ENCODE measurements at places on chromosomes 13 and 19. TPM values are rescaled to one million over a fixed set of nuclear protein-coding genes. Genes with fewer than 3 reads are reported as not detected.

Gene TPTE2
- not detected for total RNA-seq

Gene CDC42EP5
- total RNA-seq, result not detected

Gene ZNF700
- 26.4 TPM for total RNA-seq

Gene FLT3LG
- total RNA-seq, result 64.8 TPM

Gene DAPK3
- 66.4 TPM for total RNA-seq

- no peaks in the 10 kb centered on the region for H3K36me3 ChIP-seq
- no peak overlapping the region for H3K4me3 ChIP-seq
- no peaks in the 10 kb centered on the region for H3K27me3 ChIP-seq
- no peak overlapping the region for H3K27ac ChIP-seq
- no peak for DNase-seq
These were observed 5.7 kb downstream of the OPA3 start for GRCh38 chr19:45578861-45579260.

- H3K27ac ChIP-seq, result no peak overlapping the region
- no peak overlapping the region for H3K4me3 ChIP-seq
These were observed 1.7 kb downstream of the KLK4 start for GRCh38 chr19:50909240-50910070.

GRCh38 chr19:11444059-11444458 lies 8.6 kb downstream of the PRKCSH start:
- no peak for DNase-seq
- H3K4me1 ChIP-seq, result no peaks in the 10 kb centered on the region
- no peak overlapping the region for H3K4me3 ChIP-seq
- no peak overlapping the region for H3K27ac ChIP-seq

GRCh38 chr13:113819341-113819730 lies 44.5 kb downstream of the GAS6 start:
- no peaks in the 10 kb centered on the region for H3K36me3 ChIP-seq
- peaks cover 4% of the 10 kb centered on the region for H3K27me3 ChIP-seq
- no peak for DNase-seq
- no peak overlapping the region for H3K27ac ChIP-seq

DNA sequence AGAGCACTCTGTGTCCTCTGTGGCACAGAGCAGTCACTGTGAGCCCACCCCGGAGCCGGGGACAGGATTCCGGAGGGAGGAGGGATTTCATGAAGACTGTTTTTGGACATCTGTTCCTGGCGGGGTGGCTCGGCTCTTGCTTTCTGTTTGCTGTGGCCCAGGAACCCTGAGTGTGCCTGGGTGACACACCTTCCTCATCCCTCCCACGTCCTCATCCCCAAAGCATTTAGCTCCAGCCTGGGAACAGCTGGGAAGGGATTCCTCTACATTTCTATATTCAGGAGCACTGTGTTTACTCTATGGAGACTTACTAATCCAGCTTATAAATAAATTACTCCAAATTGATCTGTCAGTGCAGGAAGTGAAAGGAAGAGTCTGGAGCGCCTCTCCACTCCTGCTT lies 97.8 kb upstream of the UBL3 start:
- H3K4me1 ChIP-seq, result no peaks in the 10 kb centered on the region
- H3K36me3 ChIP-seq, result no peaks in the 10 kb centered on the region
- DNase-seq, result no peak
- no peak overlapping the region for H3K4me3 ChIP-seq
- no peaks in the 10 kb centered on the region for H3K27me3 ChIP-seq
- H3K27ac ChIP-seq, result no peak overlapping the region

GRCh38 chr13:99956473-99957349 lies 14.9 kb downstream of the ZIC5 start:
- H3K4me3 ChIP-seq, result no peak overlapping the region
- DNase-seq, result peak; percentile 28
- H3K27me3 ChIP-seq, result peaks cover 63% of the 10 kb centered on the region
- H3K27ac ChIP-seq, result no peak overlapping the region
- no peaks in the 10 kb centered on the region for H3K36me3 ChIP-seq

DNA sequence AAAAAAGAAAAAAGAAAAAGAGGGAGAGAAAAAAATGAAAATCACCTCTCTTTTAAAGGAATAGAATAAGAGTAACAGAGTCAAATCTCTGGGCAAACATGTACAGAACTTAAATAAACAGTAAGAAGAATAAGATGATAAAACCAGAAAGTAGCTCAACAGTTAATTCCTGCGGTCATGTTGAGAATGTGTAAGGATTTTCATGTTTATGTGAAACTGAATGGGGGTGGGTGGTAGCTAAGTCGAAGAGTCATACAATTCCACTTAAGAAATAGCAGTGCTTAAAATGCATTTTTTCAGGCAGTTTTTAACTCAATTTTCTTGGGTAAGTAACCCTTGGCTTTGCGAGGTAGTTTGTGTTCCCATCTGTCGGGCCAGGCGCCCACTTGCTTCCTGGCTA lies 60.9 kb downstream of the PEX11G start:
- H3K36me3 ChIP-seq, result peaks cover 12% of the 10 kb centered on the region
- no peak overlapping the region for H3K4me3 ChIP-seq
- DNase-seq, result no peak
- H3K27ac ChIP-seq, result no peak overlapping the region
- H3K4me1 ChIP-seq, result peaks cover 4% of the 10 kb centered on the region
- H3K27me3 ChIP-seq, result no peaks in the 10 kb centered on the region

DNA sequence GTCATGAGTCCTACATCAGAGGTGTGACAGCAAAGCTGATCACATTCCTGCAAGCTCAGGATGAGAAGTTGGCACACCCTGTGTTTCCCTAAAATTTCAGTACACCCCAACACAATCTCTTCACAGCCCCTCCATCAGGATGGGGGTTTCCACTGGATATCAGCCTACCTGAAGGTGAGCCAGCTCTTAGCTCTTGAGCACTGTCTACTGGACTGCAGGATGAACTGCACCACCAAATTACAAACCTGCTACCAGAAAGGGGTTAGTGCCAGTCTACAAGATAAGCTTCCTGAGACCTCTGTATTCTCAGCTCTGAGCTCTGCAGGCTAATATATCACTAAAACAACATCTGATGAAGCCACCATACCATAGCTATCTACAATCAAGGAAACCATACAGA lies 1616.2 kb upstream of the SPRY2 start:
- H3K4me3 ChIP-seq, result no peak overlapping the region
- no peaks in the 10 kb centered on the region for H3K4me1 ChIP-seq
- H3K36me3 ChIP-seq, result no peaks in the 10 kb centered on the region
- DNase-seq, result no peak
- no peak overlapping the region for H3K27ac ChIP-seq

GRCh38 chr19:2623798-2624197 lies 78.7 kb downstream of the GNG7 start:
- H3K4me1 ChIP-seq, result peaks cover 83% of the 10 kb centered on the region
- no peaks in the 10 kb centered on the region for H3K36me3 ChIP-seq
- no peak for DNase-seq
- H3K27me3 ChIP-seq, result no peaks in the 10 kb centered on the region

DNA sequence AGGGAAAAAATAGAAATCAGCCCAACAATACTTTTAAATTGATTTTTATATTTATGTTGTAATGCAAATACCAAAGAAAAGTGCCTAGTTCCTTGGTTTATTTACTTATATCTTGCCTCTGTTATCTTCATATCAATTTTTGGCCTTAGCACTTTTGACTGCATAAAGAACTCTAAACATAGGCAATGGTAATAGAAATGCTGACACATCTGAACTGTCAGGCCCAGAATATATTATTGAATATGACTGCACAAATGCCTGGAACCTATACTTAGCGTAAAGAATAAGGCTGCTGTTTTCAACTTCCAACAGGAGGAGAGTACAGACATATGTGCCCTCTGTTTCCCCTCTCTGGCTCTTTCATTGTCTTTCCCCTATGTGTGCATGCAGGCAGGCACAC lies 91.1 kb downstream of the DNAJC15 start:
- no peak overlapping the region for H3K27ac ChIP-seq
- DNase-seq, result no peak
- no peaks in the 10 kb centered on the region for H3K36me3 ChIP-seq
- no peak overlapping the region for H3K4me3 ChIP-seq

DNA sequence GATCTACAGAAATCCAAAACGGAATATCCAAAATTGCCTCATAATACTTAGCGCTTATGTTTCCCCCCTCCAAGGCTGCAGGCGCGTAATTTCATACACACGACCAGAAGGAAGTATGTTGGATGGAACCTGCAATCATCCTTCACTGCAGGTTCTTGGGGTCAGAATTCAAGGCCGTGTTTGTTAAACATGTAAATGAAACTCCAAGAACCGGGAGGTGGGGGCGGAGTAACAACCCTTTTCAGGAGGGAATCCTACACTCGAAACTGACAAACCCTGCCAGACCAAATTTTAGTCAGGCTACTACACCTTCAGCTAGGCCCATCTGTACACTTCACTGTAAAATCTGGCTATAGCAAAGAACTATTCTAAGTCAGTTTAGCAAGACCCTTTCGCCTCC lies 1.3 kb downstream of the ZNF607 start:
- H3K4me1 ChIP-seq, result peaks cover 13% of the 10 kb centered on the region
- DNase-seq, result no peak
- H3K4me3 ChIP-seq, result no peak overlapping the region

GRCh38 chr13:104823709-104824108 lies 1711.8 kb downstream of the EFNB2 start:
- no peaks in the 10 kb centered on the region for H3K4me1 ChIP-seq
- no peak overlapping the region for H3K4me3 ChIP-seq
- H3K27ac ChIP-seq, result no peak overlapping the region
- no peaks in the 10 kb centered on the region for H3K36me3 ChIP-seq

DNA sequence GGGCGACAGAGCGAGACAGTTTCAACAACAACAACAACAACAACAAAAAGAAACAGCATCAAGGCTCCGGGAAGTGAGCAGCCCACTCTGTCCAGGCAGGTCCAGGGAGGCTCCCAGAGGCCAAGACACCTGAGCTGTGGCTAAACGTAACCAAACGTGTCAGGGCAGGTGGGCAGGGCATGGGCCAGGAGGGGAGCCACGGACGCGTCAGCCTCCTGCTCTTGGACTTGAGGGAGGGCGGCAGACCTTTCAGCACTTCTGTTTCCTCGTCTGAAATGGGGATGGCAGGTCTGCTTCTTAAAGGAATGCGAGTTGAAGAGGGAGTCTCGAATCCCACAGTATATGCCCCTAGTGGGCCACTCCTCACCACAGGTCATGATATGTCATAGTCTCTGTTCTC lies 53.8 kb downstream of the MYO9B start:
- H3K4me3 ChIP-seq, result no peak overlapping the region
- H3K27me3 ChIP-seq, result no peaks in the 10 kb centered on the region
- no peak for DNase-seq
- no peak overlapping the region for H3K27ac ChIP-seq
- H3K4me1 ChIP-seq, result peaks cover 53% of the 10 kb centered on the region

- DNase-seq, result no peak
- H3K27ac ChIP-seq, result no peak within 1 kb of the TSS
- H3K36me3 ChIP-seq, result no peaks in the 10 kb centered on the region
- H3K4me3 ChIP-seq, result no peak within 1 kb of the TSS
- H3K27me3 ChIP-seq, result peaks cover 12% of the 10 kb centered on the region
- peaks cover 14% of the 10 kb centered on the region for H3K4me1 ChIP-seq
These were observed at the start of gene PALM for GRCh38 chr19:708154-709143. Gene PALM, plus strand, starts transcription at chr19:708935. Its CDS starts 212 bp downstream, at chr19:709147.

GRCh38 chr13:40651866-40652587 lies 14.4 kb downstream of the FOXO1 start:
- DNase-seq, result no peak
- H3K27ac ChIP-seq, result peak overlapping the region; percentile 48
- no peaks in the 10 kb centered on the region for H3K27me3 ChIP-seq
- no peaks in the 10 kb centered on the region for H3K36me3 ChIP-seq
- H3K4me3 ChIP-seq, result no peak overlapping the region
- H3K4me1 ChIP-seq, result peaks cover 28% of the 10 kb centered on the region

GRCh38 chr13:31675440-31675953 lies 63.8 kb upstream of the RXFP2 start:
- no peaks in the 10 kb centered on the region for H3K36me3 ChIP-seq
- H3K4me1 ChIP-seq, result no peaks in the 10 kb centered on the region
- no peak overlapping the region for H3K27ac ChIP-seq
- H3K27me3 ChIP-seq, result no peaks in the 10 kb centered on the region

DNA sequence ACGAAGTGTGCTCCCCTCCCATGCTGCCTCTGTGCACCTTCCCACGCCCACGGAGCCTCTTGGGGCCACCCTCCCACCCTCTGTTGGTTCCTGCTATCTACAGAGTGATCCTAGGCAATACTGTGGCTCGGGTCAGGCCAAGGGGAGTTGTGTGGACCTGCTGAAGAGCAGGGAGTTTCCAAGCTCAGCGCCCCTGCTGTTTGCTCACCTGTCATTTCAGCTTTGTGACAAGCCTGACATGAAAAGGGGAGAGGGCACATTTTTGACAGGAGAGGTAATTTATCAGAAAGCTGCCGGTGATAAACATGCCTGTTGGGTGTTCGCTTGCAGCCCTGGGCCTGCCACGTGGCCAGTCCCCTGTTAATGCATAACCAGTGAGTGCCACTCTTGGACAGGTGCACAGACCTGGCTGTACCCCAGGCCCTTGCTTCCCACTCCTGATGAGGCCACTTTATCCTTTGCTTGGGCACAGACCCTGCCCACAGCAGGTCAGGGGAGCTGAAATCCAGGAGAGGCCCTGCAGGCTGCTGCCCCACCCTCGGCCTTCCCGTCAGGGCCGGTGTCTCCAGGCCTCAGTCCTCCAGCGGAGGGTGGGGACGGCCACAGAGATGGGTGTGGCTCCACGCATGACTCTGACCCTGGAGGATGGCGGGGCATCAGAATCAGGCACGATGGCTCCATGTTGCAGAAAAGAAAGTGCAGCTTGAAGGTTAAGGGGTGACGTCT lies 201.5 kb upstream of the GPR12 start:
- no peaks in the 10 kb centered on the region for H3K4me1 ChIP-seq
- no peak overlapping the region for H3K27ac ChIP-seq
- no peaks in the 10 kb centered on the region for H3K36me3 ChIP-seq
- H3K4me3 ChIP-seq, result no peak overlapping the region
- H3K27me3 ChIP-seq, result no peaks in the 10 kb centered on the region

DNA sequence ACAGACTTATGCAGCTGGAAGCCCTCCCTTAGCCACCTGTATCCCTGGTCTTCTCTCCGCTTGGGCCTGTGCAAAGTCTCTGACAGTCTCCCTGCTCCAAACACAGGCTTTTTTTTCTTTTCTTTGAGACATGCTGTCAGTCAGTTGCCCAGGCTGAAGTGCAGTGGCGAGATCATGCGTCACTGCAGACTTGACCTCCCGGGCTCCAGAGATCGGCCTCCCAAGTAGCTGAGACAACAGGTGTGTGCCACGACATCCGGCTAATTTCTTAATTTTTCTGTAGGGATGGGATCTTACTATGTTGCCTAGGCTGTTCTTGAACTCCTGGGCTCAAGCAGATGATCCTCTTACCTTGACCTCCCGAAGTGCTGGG lies 1.6 kb downstream of the MZF1 start:
- no peak overlapping the region for H3K27ac ChIP-seq
- DNase-seq, result no peak
- no peaks in the 10 kb centered on the region for H3K27me3 ChIP-seq
- H3K4me1 ChIP-seq, result peaks cover 38% of the 10 kb centered on the region
- H3K36me3 ChIP-seq, result peaks cover 4% of the 10 kb centered on the region

- no peak overlapping the region for H3K27ac ChIP-seq
- no peaks in the 10 kb centered on the region for H3K27me3 ChIP-seq
These were observed 4.3 kb upstream of the POSTN start for GRCh38 chr13:37602733-37603381.
